Esophagus squamous epithelium (tissue), 5 donors: ENCODE measurements at places on chromosomes 12 and 14.

GRCh38 chr12:2854669-2855453 lies 2.0 kb downstream of the TEX52 start:
- no peak for DNase-seq

- no peak for DNase-seq
These were observed 70.5 kb downstream of the HMGA2 start for GRCh38 chr12:65894624-65895390.

DNA sequence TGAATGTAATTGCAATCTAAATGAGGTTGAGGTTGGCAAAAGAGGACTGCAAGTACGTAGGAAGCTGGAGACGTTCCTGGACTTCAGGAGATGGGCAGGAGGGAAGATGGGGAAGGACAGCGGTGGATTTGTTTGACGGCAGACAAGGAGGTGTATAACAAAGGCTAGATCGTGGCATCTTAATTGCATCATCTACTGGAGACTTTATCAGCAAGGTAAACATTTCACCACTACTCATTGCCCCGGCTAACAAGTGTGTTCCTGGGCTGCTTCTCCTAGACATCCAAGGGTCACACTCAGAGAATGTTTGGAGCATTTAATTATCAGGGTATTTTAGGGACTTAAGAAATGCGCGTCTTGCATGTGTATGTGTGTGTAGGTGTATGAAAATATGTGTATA lies 128.5 kb downstream of the KCNK10 start:
- no peak for DNase-seq

- no peak for DNase-seq
These were observed 60.6 kb downstream of the NCOR2 start for GRCh38 chr12:124506832-124507153.

- no peak for DNase-seq
These were observed 10.5 kb upstream of the ZDHHC22 start for GRCh38 chr14:77151918-77152588.

- DNase-seq, result no peak
These were observed 45.8 kb upstream of the TBX3 start for GRCh38 chr12:114729731-114730130.

DNA sequence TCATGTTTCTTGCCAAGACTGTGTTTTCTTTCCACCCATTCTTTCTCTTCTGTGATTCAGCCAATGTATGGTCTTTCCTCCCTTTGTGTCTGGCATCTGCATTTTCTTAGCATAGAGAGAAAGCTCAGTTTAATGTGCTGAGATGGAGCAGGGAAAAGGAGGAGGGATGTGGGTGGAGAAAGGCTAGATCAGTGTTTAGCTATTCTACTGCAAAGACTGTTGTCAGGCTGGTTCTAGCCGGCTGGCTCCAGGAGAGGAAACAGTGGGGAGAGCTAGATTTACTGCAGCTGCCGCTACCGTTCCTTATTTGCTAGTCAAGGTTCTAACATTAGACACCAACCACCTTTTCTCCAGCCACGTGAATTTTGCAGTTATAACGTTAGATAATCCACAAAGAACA lies 5.2 kb upstream of the RIMKLB start:
- no peak for DNase-seq
